GF-D8 (cell line): ENCODE measurements at places on chromosomes 3 and 15.

- no peak for DNase-seq
These were observed 2.9 kb upstream of the C15orf39 start for GRCh38 chr15:75198560-75199356.

GRCh38 chr15:70054884-70055387 is 42.8 kb downstream of the TLE3 start:
- DNase-seq, result no peak

GRCh38 chr3:134136604-134137003 is 106.9 kb upstream of the SLCO2A1 start:
- DNase-seq, result no peak

DNA sequence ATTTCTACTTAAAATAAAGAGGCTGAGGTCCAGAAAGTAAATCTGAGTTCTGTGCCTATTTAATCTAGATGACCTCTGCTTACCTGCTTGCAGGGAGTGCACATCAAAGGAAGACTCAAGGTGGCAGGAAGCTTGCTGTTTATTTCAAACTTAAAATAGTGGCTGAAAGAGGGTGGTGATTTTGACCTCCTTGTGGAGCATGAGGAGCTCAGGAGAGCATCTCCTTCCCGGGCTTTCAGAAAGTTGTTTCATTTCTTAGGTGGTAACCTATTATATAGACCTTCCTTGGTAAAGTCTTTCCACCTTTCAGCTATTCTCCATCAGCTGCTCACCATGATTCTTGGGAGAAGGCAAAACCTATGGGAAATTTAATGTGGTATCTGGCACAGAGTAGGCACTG is 494 bp downstream of the GCSAM start:
- DNase-seq, result no peak

- no peak for DNase-seq
These were observed 47.0 kb downstream of the DHX30 start for GRCh38 chr3:47849699-47850563.

DNA sequence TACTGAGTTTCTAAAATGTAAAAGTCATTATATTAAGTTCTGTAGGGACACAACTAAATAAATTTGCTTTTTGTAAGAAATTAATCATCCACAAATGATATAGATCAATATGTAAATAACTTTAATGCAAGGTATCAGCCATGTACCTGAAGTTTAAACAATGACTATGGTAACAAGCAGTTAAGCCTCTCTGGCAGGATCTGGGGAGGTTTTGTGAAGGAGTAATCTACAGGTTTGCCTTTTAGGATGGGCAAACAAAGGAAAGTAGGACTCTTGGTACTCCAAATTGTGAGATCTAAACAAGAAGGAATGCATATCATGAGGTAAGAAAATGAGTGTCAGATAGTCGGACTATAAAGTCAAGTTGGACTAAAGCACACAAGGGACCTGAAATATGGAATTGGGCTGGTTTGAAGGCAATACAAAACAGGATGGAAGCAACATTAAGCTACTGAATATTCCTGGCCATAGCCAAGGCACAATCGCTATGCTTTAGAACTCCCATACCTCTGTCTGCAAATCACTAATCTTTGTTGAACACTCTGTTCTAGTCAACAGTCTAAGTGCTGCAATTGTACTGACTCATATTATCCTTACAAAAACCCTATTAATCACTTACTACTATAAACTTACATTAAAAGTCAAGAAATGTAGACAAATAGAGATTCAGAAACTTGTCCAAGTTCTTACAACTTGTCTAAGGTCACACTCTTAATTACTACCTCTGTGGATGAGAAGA is 412.8 kb downstream of the DIPK2A start:
- DNase-seq, result no peak

GRCh38 chr3:56125358-56126005 is 342.8 kb downstream of the ERC2 start:
- no peak for DNase-seq

GRCh38 chr3:154971771-154972326 is 108.3 kb upstream of the MME start:
- no peak for DNase-seq

DNA sequence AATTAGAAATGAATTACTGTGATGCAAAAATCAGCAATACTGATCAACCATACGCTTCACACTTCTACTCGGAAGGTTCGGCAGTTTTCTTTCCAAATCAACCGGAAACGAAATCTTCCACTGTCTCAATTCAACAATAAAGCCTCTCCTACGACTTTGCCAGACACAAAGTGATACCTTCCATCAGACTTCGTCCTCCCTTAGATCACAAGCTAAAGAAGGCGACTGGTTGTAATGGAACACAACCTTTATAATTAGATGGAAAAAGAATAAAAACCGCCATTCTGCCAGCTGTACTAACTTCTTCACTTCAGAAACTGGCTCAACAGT is 618 bp downstream of the PARL start:
- DNase-seq, result no peak

DNA sequence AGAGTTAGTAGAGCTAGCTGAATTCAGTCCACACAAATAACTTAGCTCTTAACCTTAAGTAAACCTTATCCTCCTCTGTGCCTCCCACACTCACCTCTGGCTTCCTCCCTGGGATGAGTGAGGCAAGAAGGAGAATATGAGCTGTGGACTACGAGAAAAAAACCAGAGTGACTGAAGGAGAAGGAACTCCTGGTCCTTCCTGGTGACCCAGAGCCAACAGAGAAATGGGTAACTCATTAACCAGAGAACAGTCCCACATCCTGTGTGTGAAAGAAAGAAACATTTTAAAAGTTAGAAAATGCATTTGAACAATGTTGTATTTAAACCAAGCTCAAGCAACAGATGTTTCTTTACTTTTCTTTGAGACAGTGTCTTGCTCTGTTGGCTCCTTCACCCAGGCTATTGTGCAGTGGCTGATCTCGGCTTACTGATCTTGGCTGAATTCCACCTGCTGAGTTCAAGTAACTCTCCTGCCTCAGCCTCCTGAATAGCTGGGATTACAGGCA is 27.5 kb upstream of the FAM81A start:
- DNase-seq, result no peak

GRCh38 chr15:75723847-75724660 is 11.4 kb upstream of the CSPG4 start:
- DNase-seq, result no peak

- no peak for DNase-seq
These were observed 25.3 kb downstream of the PLD1 start for GRCh38 chr3:171784937-171785336.
